ENCODE measurements at places on chromosomes 2 and 18.

DNA sequence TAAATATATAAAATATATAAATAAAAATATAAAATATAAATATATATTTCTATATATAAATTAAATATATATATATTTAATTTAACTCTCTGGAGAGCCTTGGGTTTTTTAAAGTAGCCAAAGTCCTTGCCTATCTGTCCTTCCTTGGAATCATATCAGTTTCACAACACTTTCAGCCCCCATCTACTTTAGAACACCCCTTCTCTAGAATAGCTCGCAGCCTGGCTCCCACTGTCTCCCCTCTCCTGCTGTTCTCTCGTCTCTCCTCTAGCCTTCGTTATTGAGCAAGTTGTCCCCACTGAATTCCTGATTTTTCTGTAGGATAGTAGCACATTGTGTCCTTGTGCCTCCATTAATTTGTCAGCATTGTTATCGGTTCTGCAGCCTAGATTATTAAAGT, 677.0 kb downstream of the RNF144A start:
- no peak for DNase-seq

- DNase-seq, result no peak
These were observed 1.6 kb downstream of the NUP35 start for GRCh38 chr2:183125659-183126341.

- no peak for DNase-seq
These were observed 94.0 kb upstream of the NFU1 start for GRCh38 chr2:69531186-69531585.

- no peak for DNase-seq
These were observed 3.7 kb upstream of the SPEG start for GRCh38 chr2:219430633-219431615.

DNA sequence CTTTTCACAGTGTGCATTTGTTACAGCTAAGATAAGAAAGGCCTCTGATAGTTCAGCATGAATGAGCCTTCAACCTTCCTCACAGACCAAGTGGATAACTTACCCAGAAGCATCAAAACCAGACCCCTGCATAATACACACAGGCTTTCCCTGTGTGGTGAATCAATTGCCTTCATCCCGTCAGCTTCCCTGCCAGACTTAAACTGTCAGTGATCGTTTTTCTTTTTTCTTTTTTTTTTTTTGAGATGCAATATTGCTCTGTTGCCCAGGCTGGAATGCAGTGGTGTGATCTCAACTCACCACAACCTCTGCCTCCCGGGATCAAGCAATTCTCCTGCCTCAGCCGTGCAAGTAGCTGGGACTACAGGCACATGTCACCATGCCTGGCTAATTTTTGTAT, 20.5 kb upstream of the SLC35F5 start:
- DNase-seq, result no peak

DNA sequence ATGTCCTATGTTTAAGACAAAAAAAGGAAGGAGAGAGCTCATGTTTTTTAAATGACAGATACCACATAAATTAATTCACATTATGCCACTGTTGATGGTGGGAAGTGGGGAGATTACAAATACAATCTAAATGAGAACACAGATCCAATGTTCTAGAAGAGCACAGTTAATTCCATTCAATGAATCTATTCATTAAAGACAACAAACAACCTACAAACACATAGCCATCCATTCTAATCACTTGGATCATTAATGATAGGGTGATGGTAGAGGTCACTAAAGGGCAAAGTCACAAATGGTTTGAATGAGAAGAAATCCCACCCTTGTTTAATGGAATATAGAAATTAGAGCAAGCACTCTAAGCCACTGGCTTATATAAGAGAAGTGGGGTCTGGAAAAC, 21.7 kb downstream of the HNRNPA3 start:
- DNase-seq, result no peak

DNA sequence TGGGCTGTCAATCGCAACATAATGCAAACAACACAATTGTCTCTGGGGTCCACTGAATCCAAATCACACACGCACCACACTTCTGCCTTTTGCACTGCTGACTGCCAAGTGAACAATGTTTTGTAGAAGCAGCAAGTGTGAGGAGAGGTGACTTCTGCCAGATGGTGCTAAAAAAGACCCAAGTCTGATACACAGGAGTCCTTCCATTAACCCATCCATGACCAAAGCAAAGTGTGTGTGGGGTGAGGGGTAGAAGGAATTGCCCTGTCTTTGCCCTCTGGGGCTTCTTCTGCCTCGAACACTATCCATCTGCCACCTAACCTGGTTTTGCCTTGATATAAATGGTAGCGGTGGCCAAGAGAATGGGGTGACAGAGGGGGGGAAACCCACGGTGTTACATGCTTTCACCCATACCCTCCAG, 50.0 kb downstream of the C2orf42 start:
- no peak for DNase-seq

- no peak for DNase-seq
These were observed 2.1 kb upstream of the PCBP1 start for GRCh38 chr2:70084973-70085710.

DNA sequence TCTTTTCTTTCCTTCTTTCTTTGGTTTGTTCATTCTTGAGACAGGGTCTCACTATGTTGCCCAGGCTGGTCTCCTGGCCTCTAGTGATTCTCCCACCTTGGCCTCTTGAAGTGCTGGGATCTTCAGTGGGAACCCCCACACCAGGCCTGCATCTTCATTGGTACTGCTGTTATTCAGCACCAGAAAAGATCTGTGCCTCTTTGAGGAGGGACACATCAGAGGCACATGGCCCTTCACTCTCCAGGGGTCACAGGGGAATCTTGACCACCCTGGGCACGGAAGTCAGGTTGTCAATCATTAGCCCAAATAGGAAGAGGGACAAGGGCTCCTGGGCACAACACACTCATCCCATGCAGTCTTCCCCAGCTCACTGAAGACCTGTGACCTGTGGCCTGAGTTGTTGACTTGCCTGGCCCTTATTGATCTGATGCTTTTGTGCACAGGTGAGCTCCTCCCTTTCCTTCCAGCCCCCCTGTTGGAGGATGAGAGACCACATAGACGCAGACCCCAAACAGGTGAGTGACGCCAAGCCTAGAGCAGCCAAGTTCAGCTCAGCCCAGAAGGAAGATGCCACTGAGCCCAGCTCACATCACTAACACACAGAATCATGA, 33.0 kb upstream of the ODC1 start:
- DNase-seq, result no peak

- DNase-seq, result no peak
These were observed 27.4 kb upstream of the ERCC3 start for GRCh38 chr2:127321303-127321702.

DNA sequence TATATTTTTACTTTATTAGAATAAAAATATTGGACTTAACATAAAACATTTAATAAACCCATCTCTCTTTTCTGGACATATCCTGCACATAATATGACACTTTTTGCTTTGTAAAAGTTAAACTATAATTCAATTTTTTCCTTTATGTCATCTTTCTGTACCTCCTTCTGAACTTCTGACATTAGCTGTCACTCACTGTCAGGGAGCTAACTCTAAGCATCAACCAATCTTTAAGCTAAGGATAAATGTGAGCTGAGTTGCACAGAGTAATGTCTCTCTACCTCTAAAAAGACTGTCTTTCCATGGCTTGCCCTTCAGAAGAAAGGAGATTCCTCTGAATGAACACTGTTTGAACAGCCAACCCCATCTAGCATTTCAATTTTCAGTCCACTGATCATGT, 948.6 kb upstream of the CHAC2 start:
- no peak for DNase-seq

GRCh38 chr2:232696609-232697058, 497 bp upstream of the GIGYF2 start:
- DNase-seq, result no peak

GRCh38 chr2:71757351-71757750, 304.0 kb downstream of the DYSF start:
- DNase-seq, result no peak

GRCh38 chr2:123747326-123747725, 277.8 kb upstream of the CNTNAP5 start:
- DNase-seq, result no peak

DNA sequence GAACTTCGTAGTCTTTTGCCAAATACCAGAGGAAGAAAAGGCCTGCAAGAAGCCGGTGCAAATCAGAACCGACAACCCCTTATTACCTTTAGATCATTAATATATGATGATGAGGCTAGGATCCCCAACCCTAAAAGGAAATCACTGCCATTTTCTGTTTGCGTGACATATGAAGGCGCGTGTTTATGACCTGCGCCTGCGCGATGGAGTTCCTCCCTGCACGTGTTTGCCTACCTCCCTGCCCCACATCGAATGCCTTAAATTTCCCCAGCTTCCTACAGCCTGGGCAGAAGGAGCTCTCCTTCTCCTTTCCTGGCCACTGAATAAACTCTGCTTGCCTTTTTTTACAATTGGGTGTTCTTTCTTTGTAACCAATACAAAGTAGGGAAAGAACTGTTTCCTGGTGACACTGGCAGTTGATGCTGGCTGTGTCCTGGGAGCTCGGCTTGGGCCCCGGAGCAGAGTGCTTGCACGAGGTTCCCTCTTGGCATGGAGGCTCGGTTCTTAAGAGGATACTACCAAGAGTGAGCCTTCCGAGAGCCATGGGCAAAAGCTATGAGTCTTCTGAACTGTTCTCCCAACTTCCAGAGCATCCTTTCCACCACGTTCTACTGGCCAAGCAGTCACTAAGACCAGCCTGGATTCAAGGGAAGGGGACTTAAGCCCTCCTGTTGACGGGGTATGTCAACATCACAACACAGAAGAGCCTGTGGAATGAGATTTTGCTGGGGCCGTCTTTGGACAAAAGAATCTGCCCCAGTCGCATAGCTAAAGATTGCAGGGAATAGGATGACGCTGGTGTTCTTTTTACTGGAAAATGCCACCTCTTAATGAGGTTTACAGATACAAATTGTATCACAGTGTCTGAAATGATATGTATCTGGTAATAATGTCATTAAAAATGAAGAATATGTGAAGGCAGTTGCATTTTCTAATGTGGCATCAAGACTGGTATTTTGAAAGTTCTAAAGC, 179.8 kb downstream of the SH3BP4 start:
- DNase-seq, result no peak

DNA sequence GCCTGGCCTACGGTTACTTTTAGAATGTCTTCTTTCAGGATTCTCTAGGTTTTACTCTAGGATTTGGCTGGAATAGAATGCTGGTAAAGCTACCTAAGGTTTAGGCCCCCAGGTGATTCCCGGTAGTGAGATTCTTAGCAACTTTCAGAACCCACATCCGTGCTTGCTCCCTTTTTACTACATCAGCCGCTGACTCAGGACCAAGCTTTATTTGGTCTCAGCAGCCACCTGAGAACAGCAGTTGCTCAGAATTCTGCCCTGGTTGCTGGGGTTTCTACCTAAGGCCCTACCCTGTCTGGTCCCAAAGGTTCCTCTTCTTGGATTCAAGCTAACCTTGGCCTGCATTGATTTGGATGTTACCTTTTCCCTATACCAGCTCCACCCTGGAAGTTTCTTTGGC, 36.1 kb upstream of the NDUFV2 start:
- no peak for DNase-seq

DNA sequence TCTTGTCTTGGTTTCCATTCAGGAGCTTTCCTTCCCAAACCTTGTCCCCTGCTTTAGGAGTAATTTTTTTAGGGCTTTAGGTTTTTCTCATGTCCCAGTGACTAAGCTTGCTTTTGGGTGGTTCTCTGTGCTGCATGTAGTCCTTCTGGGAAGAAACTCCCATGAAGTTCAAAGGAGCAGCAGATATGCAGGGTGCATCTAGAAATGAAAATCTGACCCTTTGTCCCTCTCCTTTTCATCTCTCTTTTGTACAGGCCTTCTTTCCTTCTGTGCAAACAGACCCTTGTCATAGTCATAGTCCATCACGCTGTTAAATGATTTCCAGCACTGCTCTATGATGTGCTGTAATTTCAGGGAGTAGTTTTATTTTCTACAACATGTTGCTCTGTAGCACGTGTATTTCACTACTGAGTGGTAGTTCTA, 20.4 kb downstream of the FMNL2 start:
- DNase-seq, result no peak

DNA sequence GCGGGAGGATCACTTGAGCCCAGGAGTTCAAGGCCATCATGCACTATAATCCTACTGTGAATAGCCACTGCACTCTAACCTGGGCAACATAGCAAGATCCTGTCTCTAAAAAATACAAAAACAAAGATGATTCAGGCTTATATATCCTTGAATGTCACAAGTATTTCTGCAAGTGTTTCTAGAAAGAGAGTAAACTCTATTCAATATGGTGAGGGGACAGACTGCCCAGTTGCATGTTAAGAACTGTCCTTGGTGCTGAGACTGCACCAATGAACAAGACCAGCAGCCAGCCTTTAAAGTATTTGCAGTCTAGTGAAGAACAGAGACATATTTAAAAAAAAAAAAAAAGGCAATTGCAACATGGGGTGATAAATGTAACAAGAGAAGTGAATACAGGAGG, 16.4 kb downstream of the MAP3K19 start:
- DNase-seq, result peak; percentile 23

- DNase-seq, result no peak
These were observed 64.5 kb downstream of the ANKRD44 start for GRCh38 chr2:197245829-197246804.

DNA sequence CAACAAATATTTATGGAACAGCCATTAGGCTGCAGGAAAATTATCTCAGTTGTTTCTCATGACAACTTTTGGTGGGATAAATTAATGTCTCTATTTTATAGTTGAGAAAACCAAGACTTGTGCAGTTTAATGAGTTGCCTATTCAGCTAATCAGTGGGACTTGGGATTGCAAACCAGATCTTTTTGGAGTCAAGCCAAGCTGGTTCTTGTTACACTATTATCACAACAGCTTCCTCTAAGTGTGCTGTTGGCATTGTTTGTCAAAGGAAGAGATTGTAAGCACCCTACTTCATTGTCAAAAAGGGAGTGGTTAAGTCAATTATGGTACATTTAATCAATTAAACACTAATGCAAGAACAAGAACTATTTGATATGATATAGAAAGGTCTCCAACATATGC, 119.2 kb downstream of the PAX3 start:
- DNase-seq, result no peak

GRCh38 chr2:164538240-164538866, 82.9 kb downstream of the GRB14 start:
- DNase-seq, result no peak

GRCh38 chr2:117212562-117212961, 601.9 kb upstream of the DDX18 start:
- no peak for DNase-seq

GRCh38 chr18:63312737-63313395, 6.7 kb downstream of the BCL2 start:
- no peak for DNase-seq

DNA sequence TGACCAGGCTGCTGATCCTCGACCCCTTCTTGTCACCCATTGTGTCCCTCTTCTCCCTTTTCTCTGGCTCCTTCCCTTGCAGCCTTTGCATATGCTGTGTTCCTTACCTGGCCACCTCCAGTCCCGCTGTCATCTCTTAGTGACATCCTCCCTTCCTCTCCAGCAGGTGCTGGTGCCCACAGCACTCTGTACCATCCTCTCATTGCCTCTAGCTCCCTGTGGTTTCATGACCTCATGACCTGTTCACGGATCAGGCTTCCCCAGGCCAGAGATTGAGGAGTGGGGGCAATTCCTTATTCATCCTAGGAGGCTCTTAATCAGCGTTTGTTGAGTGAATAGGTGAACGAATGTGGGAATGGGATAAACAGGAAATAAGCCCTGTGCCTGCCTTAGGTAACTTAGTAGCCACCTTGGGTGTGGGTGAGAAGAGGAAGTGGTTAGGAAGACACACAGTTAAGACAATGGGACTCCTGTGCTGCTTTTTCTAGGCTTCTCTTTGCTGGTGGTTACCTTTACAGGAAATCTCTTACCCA, 35.5 kb downstream of the ITGA6 start:
- no peak for DNase-seq

- no peak for DNase-seq
These were observed 15.3 kb downstream of the GAREM1 start for GRCh38 chr18:32455361-32455760.

All from smooth muscle cell of the brain vasculature (primary cell).